Stimulated activated CD4-positive, alpha-beta T cell treated with anti-CD3 and anti-CD28 coated beads, Interleukin-2, amount 100 ng/mL, for 24 hours (primary cell): ENCODE measurements at places on chromosomes 6 and 20.

DNA sequence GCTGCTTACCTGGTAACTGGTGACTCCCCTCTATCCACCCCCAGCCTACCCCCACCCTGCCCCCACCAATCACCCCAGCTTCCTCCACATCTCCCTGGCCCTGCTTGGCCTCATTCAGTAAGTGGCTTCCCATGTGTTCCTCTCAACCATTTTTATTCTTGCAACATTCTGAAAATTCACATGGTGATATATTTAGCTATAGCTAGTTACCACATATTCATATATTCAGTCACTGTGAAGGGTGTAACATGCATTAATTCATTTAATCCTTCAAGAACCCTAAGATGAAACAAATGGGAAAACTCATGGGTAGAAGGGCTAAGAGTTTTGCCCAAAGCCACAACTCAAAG, 95.4 kb upstream of the CEP85L start:
- no peak for DNase-seq

DNA sequence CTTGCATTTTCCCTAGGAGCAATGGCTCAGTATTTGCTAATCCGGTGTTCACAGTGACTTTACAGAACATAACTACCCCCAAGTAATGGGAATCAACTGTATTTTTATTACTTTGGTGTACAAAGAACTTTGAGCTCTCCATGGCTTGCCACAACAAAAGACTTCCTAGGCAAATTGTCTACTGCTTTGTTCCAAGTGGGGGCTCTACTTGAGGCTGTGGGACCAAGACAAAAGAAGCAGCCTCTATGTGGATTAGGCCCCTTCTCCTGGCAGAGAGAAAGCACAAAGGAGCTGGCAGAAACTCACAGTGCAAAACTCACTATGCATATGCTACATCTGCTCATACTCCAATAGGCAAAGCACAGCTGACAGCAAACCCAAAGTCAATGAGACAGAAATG, 853 bp downstream of the WFDC8 start:
- no peak for DNase-seq

DNA sequence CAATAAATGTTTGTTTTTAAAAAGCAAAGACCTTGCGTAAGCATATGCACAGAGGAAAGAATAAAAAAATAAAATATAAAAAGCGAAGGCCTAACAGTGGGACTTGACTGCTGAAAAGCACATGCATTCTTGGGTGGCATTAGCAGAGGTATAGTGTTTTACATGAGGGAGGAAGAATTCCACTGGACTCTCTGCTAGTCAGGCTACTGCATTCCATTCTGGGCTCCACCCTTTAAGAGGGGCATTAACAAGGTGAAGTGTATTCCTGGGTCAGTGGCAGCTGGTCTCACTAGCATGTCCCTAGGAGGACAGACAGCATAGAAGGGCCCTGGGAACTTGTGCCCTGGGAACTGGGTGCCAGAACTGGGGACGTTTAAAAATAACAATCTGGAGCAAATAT, 134.1 kb downstream of the SOBP start:
- no peak for DNase-seq

DNA sequence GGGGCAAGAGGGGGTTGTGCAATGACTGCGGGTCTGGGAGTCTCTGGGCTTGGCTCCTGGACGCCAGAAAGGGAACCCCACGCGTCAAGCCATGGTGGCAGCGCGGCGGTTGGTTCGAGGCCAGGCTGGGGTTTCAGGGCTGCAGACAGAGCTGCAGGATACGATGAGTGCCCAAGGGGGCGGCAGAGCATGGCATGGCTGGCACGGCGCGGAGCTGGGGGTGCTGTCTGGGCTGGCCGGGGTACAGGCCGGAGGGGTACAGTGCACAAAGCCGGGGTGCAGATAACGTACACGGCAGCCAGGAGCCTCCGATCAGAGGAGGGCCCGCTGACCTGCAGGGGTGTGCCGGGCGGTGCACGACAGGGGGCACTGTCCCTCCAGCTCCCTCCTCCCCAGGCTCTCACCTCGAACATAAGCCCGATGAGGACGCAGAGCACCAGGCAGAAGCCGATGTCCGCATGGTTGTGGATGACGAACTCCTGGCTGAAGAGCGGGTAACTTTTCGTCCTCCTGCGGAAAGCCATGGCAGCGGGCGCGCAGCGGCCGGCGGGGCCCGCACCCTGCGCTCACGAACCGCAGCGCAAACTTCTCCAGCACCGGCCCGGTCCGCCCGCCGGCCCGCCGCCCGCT, 353 bp downstream of the TRAM2 start:
- peak; percentile 69 for DNase-seq

- no peak for DNase-seq
These were observed 21.1 kb upstream of the ROS1 start for GRCh38 chr6:117446861-117447260.

GRCh38 chr6:136435101-136435500, 115.1 kb downstream of the MAP7 start:
- no peak for DNase-seq

- DNase-seq, result no peak
These were observed 7.5 kb downstream of the SF3B5 start for GRCh38 chr6:144087789-144088426.

- DNase-seq, result no peak
These were observed 62.9 kb downstream of the SUN5 start for GRCh38 chr20:32941155-32941885.

DNA sequence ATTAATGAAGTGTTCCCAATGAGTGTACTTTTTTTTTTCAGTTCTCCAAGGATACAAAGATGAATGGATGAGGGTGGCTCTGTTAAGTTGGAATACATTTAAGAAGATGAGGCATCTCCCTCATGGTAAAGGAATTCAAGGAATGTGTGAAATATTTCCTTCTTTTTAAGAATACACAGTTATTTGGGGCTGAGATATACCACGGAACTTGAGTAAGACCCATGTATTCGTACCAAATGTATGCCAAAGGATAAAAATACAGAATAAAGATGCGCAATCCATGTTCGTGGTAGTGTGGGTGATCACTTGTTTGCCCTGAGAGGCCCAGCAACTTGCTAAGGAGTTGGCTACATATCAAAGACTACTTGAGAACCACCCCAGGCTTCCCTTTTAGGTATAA, 164.2 kb upstream of the TCF21 start:
- no peak for DNase-seq

GRCh38 chr20:46581391-46581790, 30.9 kb upstream of the OCSTAMP start:
- DNase-seq, result no peak

- DNase-seq, result no peak
These were observed 375.1 kb downstream of the HACE1 start for GRCh38 chr6:104484626-104485025.

DNA sequence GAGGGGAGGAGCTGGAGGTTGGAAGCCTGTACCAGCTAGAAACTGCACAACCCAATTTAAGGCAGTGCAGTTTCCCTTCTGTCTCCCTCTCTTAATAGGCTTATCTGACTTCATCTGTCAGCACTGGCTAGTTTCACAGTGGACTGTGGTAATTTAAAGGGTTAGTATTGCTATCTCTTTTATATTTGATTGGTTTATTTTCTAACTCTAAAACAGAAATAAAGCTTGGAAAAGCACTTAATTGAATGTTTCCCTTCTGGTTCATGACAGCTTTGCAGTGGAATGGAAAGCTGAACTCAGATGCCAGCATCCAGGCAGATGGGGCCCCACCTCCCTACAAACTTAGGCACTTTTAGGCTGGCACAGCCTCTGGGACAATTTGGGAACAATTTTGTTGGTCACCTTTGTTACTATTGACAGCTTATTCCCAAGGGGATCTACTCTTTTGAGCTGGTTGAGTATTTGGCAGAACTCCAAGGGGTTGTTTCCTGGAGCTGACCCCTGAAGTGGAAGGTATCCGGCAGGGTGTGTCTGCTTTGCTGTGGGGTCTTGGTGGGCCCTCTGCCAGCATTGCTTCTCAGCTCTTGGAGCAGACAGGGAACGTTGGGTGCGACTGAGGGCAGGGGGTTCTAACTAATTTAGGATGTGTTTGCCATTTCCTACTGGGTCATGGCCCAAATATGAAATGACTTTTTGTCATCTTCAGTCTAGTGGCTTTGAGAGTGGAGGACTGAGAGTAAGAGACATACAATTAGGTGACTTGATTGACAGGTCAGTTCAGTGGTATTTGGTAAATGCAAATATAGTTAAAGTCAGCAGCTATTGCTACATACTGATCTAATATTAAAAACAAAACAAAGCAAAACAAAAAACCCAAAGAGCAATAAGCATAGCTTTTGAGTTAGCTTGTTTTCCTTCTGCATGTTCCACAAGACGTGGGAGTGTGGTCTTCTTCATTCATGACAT, 9.3 kb downstream of the SH3BGRL2 start:
- no peak for DNase-seq

GRCh38 chr6:366389-367297, 24.9 kb upstream of the IRF4 start:
- DNase-seq, result no peak

DNA sequence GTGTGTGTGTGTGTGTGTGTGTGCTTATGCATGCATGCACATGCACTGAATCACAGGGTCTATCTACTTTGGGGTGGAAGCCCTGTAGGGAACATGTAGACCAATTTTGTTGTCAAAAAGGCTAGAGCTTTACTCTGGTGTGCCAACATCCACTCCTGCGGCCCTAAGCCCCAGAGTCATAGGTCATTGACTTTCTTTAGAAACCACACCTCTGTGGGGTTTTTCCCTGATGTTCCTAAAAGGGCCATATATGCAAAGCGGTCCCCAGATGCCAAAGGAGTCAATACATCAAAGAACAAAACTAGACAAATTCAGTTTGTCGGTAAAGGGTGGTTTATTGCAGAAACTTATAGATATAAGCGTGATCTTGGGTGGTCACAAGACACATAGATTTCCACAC, 29.8 kb upstream of the SLC2A12 start:
- no peak for DNase-seq

- DNase-seq, result no peak
These were observed 128.6 kb upstream of the CNR1 start for GRCh38 chr6:88294702-88295101.

GRCh38 chr20:25041813-25042530, 16.0 kb downstream of the ACSS1 start:
- no peak for DNase-seq

DNA sequence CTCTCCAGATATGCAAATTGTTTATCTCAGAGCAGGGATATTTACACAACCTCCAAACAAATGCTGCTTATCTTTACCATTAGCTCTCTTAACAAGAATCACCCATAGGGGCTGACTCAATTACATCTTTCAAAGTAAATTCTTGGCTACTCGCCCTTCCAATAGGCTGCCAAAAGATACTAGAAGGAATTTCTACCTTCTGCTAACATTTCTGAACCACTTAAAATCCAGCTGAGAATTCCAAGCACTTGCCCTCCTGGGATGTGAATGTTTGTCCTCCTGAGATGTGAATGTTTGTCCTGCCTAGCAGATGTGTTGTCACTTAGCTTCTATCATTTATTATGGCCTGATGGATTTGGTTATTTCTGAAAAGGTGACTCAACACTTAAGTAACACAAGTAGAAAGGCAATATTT, 388.0 kb downstream of the GJA1 start:
- no peak for DNase-seq

DNA sequence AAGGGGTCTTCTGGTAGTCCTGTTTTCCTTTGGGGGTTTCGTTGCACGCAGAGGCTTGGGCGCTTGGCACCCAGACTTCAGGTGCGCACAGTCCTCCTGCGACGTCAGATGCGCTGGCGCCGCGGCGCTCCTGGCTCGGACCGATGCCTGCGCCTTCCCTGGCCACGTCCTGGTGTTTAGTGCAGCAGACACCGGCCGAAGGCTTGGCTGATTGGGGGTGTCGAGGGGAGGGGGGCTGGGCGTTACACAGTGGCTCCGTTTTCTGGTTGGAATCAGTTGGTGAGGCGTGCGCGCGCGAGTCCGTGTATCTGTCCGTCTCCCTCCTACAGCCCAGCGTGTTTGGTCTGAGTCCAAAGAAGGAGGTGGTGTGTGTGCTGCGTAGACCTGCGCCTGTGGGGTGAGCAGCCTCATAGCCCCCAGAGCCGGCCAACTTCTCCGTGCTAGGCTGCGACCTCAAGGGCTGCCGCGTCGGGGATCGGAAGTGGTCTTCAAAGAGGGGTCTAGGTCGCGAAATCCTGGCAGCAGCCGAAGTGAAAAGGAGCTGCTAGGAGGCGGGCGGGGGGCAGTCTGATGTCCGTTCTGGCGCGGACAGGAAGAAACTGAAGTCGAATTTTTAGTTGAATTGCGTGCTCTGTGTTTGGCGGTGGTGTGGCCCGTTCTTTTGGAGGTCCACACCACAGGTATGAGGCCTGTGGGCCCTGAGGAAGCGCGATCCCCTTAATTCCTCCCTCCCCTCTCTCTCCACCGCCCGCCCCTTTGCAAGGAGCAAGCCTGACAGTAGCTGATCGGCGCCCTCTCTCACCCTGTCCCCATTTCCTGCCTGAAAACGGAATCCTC, 1.5 kb downstream of the SYNDIG1 start:
- DNase-seq, result no peak

- DNase-seq, result peak; percentile 41
These were observed 636 bp downstream of the SRF start for GRCh38 chr6:43171707-43172103.

DNA sequence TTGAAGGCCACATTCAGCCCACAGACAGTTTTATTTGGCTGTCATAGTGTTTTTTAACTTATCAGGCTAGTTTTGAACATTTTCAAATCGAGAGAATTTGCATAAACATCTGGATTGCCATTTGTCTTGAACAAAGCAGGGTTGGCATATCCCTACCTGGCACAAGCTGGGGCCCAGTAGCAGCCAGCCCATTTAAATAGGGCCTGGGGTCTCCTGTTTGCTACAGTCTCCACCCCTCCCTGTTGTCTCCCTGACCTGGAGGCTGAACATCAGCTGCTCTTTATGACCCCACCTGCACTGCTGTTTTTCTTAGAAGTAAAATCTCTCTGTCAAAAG, 10.5 kb downstream of the BCAS4 start:
- DNase-seq, result no peak

- DNase-seq, result no peak
These were observed 216.2 kb upstream of the PRSS16 start for GRCh38 chr6:27031302-27031701.

- DNase-seq, result no peak
These were observed 6.0 kb upstream of the FILIP1 start for GRCh38 chr6:75499640-75500039.

- no peak for DNase-seq
These were observed 56.1 kb downstream of the RNASET2 start for GRCh38 chr6:166900130-166900708.

DNA sequence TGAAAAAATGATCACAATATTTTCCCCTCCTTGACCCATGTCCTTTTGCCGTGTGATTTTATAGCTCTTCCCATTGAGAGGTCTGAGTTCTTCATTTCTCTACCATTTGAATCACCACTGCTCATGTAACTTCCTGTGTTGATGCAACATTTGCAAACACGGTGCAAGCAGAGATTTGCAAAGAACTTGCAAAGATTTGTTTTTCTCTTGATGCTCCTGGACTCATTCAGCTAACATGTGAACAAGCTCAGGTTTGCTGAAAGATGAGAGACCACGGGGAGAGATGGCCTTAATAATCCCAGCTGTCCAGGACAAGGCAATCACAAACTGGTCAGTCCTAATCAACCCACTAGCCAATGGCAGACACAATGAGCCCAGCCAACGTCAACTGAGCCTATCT, 8.6 kb downstream of the VNN2 start:
- DNase-seq, result no peak

- no peak for DNase-seq
These were observed 244.8 kb upstream of the SYNCRIP start for GRCh38 chr6:85887461-85887860.

- peak; percentile 87 for DNase-seq
These were observed 14.5 kb upstream of the WFDC12 start for GRCh38 chr20:45138561-45139300.

- DNase-seq, result no peak
These were observed 432 bp upstream of the PSMF1 start for GRCh38 chr20:1118004-1118335.
